ENCODE measurements at places on chromosomes 2 and 18.

DNA sequence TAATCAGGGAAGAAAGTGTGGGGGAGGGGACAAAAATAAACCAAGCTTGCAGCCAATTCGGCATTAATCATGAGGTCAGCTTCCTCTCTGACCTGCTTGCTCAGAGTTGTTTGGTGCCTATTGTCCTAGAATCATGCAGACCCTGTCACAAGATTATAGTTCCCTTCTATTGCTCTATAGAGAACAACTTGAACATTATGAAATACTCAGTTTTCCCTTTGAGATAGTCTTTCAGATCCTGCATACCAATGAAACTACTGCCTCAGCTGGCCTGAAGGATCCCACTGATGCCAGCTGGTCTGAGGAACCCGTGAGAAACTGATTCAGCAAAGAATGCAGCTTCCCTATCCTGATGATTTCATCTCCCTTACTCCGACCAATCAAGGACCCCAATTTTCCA lies 955 bp upstream of the BBS5 start:
- DNase-seq = no peak

- DNase-seq = no peak
These were observed 456.3 kb downstream of the DLGAP1 start for GRCh38 chr18:3998698-3999333.

GRCh38 chr2:96243843-96244242 lies 22.0 kb downstream of the TMEM127 start:
- DNase-seq = no peak

GRCh38 chr2:182230561-182230960 lies 196.3 kb downstream of the PDE1A start:
- no peak for DNase-seq

- DNase-seq = no peak
These were observed 22.8 kb upstream of the KIDINS220 start for GRCh38 chr2:8860239-8860638.

DNA sequence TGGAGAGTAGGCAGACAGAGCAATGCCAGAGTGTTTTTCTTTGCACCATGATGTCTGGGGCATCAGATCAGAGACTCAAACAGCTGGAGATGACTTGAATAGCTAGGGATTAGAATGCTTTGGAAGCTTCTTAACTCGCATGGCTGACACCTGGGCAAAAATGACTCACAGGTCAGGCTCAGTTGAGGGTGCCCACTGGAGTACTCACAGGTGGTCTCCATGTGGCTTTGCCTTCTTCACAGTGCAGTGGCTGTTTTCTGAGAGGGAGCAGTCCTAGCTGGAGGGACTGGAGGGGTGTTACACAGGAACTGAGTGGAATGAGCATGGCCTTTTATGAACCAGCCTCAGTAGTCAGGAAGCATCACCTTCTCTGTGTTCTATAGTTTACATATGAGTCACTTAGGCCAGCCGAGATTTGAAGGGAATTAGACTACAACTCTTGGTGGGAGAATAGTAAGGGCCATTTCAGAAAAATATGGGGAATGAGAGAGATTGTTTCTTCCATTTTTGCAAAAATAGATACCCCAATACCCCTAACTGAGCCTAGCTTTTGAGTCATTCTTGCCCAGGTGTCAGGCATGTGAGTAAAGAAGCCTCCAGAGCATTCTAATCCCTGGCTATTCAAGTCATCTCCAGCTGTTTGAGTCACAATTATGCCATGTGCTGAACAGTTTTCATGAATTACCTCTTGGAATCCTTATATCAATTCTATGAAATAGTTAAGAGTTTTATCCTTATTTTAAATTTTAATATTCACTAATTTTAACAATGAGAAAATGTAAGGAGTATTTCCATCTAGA lies 7.1 kb upstream of the PPP1R1C start:
- DNase-seq = no peak

DNA sequence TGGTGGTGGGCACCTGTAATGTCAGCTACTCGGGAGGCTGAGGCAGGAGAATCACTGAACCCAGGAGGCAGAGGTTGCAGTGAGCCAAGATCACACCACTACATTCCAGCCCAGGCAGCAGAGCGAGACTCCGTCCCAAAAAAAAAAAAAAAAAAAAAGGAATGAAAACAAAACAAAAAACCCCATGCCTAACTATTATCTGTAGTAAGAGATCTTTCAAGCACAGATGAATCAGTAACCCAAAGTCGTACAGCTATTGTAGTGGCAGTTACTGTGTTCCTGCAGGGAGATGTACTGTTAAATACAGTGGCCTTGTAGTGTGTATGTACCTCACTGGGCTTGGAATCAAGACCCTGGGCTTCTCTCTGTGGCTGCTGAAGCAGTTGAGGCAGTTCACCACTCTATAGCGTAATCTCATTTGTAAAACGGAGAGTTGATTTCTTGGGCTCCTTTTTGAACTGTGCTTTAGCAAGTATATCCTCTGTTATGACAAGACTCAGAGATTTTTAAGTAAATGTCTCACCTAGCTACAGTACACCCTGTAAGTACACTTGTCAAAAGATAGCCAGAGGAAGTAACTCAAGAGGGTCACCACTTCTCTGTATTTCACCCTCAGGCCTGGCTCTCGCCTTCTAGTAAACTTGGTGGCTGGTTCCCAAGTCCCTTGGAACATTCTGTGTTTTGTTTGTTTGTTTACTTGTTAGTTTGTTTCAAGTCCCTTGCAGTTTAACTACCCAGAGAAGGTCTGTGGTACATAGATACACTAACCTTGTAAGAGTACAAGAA lies 109.6 kb upstream of the FOSL2 start:
- DNase-seq = no peak

- DNase-seq = no peak
These were observed 146.4 kb downstream of the SH3RF3 start for GRCh38 chr2:109275120-109276012.

GRCh38 chr2:69036926-69037325 lies 23.9 kb downstream of the ANTXR1 start:
- DNase-seq = no peak

GRCh38 chr2:1628893-1629292 lies 115.4 kb downstream of the PXDN start:
- DNase-seq = no peak

- no peak for DNase-seq
These were observed 25.3 kb downstream of the MARCO start for GRCh38 chr2:118967124-118967880.

- no peak for DNase-seq
These were observed 187.5 kb downstream of the LTBP1 start for GRCh38 chr2:33134086-33134771.

- no peak for DNase-seq
These were observed 649.1 kb downstream of the NYAP2 start for GRCh38 chr2:226048611-226049010.

- DNase-seq = no peak
These were observed 42.4 kb downstream of the THUMPD2 start for GRCh38 chr2:39736640-39737039.

DNA sequence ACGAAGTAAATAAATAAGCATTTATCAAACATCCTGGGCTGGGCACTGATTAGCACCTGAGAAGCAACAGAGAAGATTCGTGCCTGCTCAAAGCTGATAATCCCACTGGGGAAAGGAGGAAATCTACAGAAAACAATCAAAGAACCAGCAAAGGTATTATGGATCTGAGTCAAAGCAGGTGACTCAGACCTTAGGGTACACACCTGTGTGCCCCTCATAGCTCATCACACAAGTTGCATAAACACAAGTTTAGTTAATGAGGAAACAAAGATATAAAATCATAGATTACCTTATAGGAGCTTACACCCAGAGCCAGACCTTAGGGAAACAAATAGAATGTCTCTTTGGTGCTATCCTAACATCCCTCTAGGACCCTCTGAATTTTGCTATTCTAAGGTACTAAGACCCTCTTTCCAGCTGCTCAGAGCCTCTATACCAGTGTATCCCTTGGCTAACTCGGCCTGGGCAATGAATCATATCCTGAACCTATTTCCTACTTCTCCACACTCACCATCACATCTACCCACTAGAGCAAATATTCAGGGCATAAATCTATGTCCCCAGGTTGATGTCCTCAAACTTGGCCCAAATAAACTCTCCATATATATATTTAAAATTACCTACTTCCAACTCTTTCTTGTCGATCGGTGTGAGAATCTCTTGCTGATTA lies 19.3 kb upstream of the CTIF start:
- DNase-seq = no peak

GRCh38 chr2:101408925-101409324 lies 21.6 kb upstream of the CREG2 start:
- no peak for DNase-seq

- DNase-seq = no peak
These were observed 1.3 kb upstream of the LYPD6 start for GRCh38 chr2:149329068-149329467.

DNA sequence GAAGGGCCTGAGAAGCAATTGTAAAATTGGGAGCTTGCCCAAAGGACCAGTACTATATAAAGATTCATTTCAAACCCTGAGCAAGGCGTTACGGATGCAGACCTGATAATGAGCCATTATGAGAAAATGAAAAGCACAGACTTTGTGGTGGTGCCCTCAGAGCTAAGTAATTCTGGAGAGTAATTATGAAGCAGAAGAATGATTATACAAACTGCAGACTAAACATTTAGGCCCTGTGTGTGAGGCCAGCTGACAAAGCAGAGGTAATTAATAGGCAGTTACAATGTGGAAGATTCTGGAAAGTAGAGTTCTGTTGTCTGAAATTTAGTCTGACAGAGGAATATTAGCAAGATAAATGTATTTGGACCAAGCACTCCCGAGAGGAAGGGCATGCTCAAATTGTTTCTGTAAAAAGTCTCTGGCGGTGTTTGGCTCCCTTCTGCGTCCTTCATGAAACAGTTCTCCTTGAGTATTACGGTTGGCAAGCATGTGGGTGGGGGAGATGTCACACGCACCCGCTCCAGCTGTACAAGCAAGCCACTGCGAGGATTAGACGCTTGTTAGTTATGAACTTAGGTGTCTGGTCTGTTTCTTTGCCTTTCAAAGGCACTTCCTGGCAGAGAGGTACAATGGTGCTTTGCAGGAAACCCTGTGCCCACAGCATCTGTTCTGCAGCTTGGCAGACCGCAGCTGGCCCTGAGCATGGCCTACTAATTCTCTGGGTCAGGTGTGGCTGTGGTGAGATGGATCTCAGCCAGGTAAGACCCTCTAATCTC lies 45.5 kb downstream of the CDC42EP3 start:
- DNase-seq = peak; percentile 83

- DNase-seq = peak; percentile 37
These were observed 1.4 kb downstream of the TRIB2 start for GRCh38 chr2:12718015-12718671.

- no peak for DNase-seq
These were observed 28.7 kb upstream of the DCC start for GRCh38 chr18:52311331-52311730.

DNA sequence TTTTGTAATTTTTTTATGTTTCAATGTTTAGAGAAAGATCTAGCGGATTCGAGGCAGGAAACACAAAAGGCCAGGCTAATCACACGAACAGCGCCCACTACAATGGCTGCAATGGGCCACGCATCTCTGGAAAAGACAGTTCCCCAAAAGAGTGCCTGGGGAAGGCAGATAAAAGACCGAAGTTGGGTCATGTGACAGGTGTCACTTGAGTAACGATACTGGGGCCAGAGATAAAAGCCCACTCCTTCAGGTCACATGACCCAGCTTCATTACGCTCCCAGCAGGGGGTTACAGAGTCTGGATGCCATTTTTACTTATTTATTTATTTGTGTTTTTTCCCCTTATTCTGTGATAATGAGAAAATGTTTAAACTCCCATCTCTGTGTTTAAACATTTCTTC lies 95.4 kb downstream of the CDK15 start:
- DNase-seq = no peak

GRCh38 chr2:216117561-216118340 lies 8.6 kb downstream of the XRCC5 start:
- DNase-seq = no peak

DNA sequence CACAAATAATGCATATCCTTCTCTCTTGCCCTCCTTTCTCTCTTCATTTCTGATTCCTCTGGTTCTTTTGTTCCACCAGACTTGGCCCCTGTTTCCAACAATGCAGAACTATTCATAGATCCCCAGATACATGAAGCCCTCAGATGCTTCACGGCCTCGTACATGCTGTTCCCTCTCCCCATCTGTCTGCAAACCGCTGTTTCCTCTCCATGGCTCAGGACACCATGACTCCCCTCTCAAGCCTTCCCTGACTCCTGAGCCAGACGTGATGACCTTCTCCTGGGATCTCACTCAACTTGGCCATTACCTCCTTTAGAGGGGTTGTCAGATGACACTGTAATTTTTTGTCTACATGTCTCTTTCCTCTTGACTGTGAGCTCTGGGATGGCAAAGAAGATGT lies 15.5 kb downstream of the NEB start:
- no peak for DNase-seq

DNA sequence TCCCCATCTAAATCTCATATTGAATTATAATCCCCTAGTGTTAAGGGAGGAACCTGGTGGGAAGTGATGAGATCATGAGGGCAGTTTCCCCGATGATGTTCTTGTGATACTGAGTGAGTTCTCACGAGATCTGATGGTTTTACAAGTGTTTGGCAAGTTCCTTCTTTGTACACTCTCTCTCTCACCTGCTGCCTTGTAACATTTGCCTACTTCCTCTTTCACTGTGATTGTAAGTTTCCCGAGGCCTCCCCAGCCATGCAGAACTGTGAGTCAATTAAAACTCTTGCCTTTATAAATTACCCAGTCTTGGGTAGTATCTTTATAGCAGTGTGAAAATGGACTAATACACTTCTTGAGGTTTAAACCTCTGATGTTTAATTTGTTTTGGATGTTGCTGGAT lies 177.5 kb downstream of the CD8B2 start:
- DNase-seq = no peak

DNA sequence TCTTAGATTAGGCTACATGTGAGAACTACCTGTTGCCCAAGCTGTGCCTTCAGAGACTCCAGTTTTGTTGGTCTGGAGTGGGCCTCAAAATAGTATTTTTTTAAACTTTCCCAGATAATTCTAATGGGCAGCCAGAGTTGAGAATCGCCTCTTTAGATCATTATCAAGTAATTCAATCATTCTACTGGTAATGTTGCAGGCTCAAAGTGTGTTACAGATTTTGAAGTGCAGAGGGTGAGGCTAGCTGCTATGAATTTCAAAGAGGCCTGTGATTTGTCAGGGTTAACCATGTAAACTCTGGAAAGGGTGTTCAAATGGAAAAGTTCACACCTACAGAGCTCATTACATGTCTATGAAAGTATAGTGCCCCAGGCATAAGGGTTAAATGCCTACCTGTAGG lies 30.1 kb downstream of the ANKRD29 start:
- DNase-seq = no peak

GRCh38 chr2:159002462-159003111 lies 34.1 kb downstream of the TANC1 start:
- no peak for DNase-seq

DNA sequence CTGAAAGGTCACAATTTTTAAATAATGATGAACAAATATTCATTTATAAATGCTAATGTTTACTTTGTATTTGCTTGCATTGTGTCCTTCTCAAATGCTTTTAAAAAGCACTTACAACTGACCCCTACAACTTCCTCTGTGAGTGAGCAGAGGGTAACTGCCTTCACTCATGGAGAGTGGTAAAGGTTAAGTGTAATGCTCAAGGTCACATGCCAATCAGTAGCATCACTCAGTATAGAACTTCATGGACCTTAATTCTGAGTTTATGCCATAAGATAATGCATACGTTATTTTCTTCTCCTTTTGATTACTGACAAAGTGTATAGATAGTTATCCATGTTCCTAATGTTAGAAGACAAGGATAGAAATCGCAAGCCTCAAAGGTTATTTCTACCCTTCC lies 91.8 kb upstream of the SERTAD2 start:
- DNase-seq = no peak

All from CD4-positive, alpha-beta T cell treated with Interleukin-6 at 100 ng/mL for 8 hours (primary cell).